Fibroblast of skin of right biceps (primary cell): ENCODE measurements at places on chromosomes 3 and 15.

GRCh38 chr15:95470997-95471689 is 859.4 kb upstream of the NR2F2 start:
- DNase-seq: peak; percentile 48

DNA sequence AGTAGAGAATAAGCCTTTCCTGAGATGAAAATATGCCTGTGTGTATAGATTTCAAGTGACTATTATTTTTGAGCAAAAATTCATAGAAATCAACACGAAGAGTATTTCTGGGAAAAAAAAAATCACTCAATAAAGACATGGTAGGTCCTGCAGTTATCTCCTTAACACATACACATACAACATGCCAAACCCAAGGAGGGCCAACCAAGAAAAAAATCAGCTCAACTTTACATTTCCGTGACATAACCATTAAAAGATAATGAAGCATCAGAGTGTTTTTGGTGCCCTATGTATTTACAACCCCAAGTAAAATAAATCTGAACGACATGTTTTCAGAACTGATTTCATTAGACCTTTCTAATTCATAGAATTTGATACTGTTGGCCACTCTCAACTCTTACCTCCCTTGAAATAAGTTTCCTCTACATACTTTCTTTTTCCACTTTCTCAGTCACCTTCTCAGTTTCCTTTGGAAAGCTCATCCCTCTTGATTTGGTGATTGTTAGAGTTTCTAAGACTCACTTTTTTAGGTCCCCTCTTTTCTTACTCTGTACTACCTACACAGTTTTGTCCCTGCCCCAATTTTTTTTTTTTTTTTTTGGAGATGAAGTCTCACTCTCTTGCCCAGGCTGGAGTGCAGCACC is 162.3 kb downstream of the TBL1XR1 start:
- no peak for DNase-seq

DNA sequence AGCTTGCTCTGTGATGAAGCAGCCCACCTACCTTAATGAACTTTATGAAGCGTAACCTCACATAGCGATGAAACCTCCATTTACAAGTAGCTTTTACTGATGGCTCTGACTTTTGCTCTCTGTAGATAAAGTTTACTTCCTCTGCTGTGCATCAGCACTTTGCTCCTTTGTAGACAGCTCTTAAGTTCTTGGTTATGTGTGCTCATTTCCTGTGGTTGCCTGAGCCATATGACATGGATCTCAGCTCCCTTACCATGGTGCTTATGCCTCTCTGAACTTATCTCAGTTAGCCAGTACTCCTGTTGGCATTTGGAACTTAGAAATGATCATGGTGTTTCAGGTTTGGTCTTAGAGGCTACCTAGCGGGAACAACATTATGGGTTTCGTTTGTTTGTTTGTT is 7.8 kb downstream of the MFSD1 start:
- peak; percentile 21 for DNase-seq

GRCh38 chr3:38950581-38950980 is 101.2 kb downstream of the SCN11A start:
- no peak for DNase-seq

GRCh38 chr3:190860521-190860920 is 2.0 kb downstream of the GMNC start:
- DNase-seq: no peak

DNA sequence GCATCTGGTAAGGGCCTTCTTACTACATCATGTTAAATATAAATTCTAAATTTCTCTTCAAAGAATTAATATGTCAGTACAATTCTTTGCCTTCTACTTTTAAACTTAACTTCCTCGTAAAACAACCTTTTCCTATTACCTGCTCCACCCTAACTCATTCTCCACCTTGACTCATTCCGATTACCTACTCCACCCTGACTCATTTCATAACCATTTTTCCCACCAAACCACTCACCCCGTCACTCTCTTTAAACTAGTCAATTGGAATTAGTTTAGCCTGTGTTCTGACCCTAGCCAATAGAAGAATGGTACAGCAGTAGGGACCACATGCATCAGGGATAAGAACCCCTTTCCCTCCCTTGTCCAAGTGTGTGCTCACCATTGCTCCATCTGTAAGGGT is 65.6 kb downstream of the PLSCR2 start:
- no peak for DNase-seq

DNA sequence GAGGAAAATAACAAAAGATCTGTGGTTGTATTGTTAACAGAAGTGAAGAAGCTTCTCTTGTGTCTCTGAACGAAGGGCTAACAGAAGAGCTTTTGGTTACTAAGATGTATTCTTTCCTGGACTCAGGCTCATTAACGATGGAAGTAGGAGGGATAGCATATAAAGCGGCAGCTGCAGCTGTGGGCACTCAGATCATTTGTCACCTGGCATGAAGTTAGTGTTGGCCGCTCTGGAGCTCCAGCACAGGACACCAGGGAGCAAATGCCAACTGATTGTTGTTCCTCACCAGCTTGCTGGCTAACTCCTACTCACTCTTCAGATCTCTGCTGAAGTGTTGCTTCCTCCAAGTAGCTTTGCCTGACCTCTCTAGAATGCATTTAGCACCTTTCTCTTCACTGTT is 15.5 kb upstream of the SLITRK3 start:
- DNase-seq: no peak

- DNase-seq: peak; percentile 40
Measured at GRCh38 chr3:168081171-168081771, 14.5 kb downstream of the GOLIM4 start.

DNA sequence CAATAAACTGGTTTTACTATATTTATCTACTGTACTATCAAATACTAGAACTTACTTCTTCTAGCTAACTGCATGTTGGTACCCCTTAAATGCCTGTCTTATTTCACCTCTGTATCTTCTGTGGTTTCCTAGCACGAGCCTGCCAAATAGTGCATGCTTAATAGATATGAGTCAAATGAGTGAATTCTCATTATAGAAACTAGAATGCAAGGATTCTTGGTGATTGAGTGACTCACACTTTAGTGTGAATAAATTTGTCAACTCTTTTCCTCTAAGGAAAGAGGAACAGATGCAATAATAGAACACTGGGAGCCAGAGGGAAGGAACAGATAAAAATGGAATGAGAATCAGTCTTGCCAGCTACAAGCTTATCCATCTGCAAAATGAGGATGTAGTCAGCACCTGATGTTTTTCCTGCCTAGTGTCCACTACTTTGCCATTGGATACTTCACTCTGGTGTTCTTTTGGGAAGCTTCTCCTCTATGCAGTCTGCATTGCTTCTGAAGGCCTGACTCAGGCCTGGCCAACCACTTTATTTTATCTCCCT is 189.1 kb upstream of the CADPS start:
- DNase-seq: peak; percentile 65

DNA sequence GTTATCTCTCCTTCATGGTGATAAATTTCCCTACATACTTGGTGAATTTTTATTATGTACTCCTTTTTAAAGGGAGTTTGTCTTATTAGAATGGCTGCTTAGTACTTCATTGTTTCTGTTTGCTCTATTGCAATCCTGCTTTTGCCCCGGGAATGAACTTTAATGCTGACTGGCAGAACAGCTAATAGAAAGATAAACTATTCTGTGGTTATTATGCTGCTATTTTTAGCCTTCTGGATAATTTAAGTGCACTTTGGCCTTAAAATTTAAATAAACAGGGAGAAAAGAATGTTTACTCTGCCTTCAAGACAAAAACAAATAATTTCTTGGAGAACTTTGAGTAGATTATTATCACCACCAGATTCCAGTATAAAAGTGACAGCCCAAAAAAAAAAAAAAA is 413.8 kb upstream of the CCDC54 start:
- peak; percentile 54 for DNase-seq

- DNase-seq: no peak
Measured at GRCh38 chr15:90564051-90564450, 34.3 kb downstream of the CRTC3 start.

DNA sequence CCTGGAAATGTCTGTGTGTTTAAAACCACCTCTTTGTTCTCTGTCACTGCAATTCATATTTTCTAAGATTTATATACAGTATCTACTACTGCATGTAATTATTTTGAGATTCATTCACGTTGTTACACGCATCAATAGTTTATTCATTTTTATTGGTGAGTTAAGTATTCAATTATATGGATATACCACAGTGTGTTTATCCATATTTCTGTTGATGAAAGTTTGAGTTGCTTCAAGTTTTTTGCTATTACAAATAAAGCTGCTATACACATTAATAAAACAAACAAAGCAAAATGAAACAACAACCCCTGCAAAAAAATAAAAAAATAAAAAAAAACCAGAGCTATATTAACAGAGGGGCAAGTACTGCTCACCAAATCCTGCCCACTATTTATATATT is 122.3 kb downstream of the NR2E3 start:
- no peak for DNase-seq

GRCh38 chr3:143442814-143443447 is 323.4 kb downstream of the CHST2 start:
- peak; percentile 55 for DNase-seq

- no peak for DNase-seq
Measured at GRCh38 chr3:13462822-13463221, 17.3 kb upstream of the HDAC11 start.

DNA sequence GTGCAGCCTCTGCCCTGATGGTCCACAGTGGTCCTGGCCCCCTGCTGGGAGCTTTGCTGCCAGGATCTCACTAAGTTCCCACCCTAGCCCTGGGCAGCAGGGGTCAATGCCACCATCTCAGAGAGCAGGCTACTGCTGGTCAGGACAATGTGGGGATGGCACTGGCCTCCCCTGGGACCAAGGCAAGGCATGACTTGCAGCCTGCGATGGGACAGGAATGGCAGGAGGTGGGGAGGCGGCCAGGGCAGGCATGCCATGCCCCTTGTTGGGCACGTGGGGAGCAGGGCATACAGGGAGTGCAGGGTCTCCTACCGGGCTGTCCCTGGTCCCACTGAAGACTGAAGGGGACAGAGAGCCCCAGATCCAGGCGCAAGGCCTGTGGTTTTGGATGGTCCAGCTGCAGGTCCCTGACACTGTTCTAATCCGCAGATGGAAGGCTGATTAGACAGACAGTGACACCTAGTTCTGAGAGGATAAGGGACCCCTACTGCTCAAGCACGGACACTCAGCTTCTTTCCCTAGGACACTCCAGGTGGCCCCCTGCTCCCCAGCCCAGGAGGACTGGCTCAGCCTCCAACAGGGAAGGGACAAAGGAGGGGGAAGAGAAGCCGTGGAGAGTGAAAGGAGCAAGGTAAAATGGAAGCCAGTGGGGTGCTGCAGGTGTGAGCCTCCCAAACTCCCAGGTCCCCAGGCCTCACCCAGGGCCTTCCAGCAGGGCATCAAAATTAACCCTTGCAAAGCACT is 69.2 kb upstream of the RPL32 start:
- no peak for DNase-seq

DNA sequence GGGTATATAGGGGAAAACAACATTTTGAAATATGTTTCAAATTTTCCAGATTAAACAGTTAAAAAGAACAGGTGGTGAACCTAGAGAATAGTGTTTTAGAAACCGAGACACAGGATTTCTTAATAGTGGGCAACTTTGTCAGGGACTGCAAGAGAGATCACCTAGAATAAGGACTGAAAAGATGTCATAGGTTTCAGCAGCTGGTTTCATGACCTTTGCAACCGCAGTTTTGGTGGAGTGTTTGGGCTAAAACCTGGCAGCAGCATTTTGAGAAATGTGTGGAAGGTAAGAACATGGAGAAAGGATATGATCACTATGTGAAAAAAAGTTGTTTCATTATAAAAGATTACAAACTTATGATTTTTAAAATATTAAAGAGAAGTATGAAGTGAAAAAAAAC is 34.9 kb downstream of the PRKCI start:
- DNase-seq: no peak

DNA sequence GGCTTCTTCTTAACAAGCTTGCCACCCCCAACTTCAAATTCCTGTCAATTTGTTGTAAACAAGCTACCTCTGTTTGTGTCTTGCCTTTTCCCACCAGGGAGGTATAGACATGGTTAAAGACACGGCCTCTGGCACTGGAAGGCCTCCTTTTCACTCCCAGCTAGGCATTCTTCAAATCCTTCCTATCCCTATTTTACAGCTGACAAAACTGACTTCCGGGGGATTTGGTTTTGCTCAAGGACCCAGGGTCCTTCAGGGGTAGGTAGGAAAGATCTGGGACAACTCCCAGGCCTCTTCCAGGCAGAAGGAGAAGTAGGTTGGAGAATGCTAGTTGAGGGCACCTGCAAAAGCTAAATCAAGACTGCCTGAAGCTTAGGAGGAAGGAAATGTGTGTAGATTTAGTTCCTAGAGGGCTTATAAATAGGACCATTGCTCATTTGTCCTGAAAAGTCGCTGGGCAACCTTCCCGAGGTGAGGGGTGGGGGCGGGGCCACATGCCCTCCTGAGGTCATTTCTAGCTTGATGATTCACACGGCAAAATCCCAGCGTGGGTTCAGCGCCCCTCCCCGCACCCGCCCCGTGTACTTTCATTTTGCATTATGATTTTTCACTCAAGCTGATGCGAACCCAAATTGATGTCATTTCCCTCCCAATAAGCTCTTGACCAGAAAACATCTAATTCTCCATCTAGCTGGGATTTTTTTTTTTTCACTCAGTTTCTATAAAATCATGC is 365.5 kb downstream of the SHQ1 start:
- peak; percentile 67 for DNase-seq

GRCh38 chr15:74383695-74384565 is 16.5 kb upstream of the CYP11A1 start:
- DNase-seq: peak; percentile 63

GRCh38 chr3:98536456-98537017 is 4.8 kb downstream of the GPR15 start:
- DNase-seq: no peak

- DNase-seq: peak; percentile 61
Measured at GRCh38 chr15:83282776-83283137, 1.7 kb downstream of the BNC1 start.

GRCh38 chr3:144241404-144241803 is 269.8 kb downstream of the DIPK2A start:
- no peak for DNase-seq

- no peak for DNase-seq
Measured at GRCh38 chr3:34882764-34883163, 756.6 kb upstream of the ARPP21 start.
